Naive B cell (primary cell): ENCODE measurements at places on chromosomes 1 and 21. TPM values are rescaled to one million over a fixed set of nuclear protein-coding genes. Genes with fewer than 3 reads are reported as not detected.
A peak's percentile ranks its signal among the peaks of the same experiment; 100 is the strongest.

SV2A gene
- not detected for polyA plus RNA-seq

SETSIP gene
- not detected for polyA plus RNA-seq

GRCh38 chr1:176789571-176790090, 326.7 kb downstream of the PAPPA2 start:
- no peak for DNase-seq

GRCh38 chr1:222087221-222087920, 345.5 kb upstream of the DUSP10 start:
- DNase-seq = no peak

OPTC gene
- polyA plus RNA-seq = not detected

- no peak for DNase-seq
Observed at GRCh38 chr1:215407575-215407974, 159.5 kb upstream of the KCTD3 start.

DNA sequence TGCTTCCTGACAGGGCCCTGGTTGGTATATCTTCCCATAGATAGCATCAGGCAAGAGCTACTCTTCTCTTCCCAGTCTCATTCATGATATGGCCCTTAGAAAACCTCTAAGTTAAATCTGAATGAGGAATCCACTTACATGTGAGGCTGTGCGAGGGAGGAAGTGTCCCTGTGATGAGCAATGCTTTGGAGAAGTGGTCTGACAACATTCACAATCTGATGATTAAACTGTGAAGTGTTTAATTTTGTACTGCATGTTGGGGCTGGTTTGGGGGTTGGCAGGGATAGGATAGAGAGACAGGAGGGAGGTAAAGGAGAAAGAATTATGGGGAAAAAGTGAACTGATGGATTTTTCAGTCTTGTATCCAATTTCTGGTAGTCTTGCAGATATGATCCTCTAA, 421.2 kb upstream of the DAB1 start:
- no peak for DNase-seq

- DNase-seq = no peak
Observed at GRCh38 chr1:198295225-198295624, 138.4 kb downstream of the NEK7 start.

DNA sequence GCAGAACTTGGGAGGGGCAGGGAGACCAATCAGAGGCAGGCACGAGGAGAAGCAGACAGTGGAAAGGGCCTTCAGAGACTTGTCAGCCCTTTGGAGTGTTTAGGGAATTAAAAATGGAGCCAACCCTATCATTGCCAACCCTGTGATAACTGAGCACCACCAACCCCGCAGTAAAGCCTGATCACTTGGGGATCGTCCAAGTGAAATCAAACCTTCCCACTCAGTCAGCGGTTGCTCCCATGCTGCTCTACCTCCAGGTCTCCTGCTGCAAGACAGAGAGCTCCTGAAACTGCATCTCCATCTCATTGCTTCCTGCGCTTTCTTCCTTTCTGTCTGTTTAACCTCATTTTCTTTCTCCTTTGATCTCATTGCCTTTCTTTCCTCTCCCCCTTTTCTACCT, 4.8 kb upstream of the ACKR1 start:
- no peak for DNase-seq

GRCh38 chr1:228653748-228654147, 81.5 kb upstream of the RHOU start:
- no peak for DNase-seq

GRCh38 chr1:204564835-204565234, 48.6 kb downstream of the MDM4 start:
- peak; percentile 76 for DNase-seq

SELE gene
- not detected for polyA plus RNA-seq

NES gene
- polyA plus RNA-seq = not detected

- DNase-seq = no peak
Observed at GRCh38 chr1:67787746-67788145, 45.5 kb downstream of the GNG12 start.

DNA sequence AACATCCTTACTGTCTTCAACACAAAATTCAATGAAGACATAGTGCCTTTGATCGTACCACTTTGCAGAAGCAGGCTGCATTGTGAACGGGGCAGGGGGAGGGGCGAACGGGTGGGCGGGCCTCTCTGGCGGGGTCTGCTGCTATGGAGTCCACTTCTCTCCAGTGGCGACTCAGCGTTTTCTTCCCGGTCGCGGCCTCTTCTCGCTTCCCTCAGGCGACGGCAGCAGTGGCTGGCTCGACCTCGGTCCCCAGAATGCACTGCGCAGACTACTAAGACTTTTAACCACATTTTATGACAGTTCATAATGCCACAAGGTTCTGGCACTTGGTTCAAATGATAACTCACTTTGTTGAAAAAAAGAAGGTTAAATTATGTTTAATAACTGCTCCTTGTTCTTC, 21.2 kb downstream of the GBP2 start:
- no peak for DNase-seq

DNA sequence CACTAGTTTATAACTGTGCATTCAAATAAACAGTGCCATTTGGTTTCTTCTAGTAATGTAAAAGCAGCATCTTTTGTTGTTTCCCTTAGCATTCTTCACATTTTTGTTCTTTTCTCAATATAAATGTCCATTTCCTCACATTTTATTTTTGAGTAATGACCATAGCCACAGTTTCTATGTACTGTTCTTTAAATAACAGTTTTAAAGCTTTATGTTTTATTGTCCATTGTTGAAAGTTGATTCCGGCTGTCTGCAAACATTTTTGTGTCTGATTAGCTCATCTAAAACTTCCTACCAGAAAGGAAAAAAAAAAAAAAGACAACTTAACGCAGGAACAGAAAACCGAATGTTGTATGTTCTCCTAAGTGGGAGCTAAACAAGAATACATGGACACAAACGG, 139.7 kb downstream of the MAGI3 start:
- DNase-seq = no peak

DNA sequence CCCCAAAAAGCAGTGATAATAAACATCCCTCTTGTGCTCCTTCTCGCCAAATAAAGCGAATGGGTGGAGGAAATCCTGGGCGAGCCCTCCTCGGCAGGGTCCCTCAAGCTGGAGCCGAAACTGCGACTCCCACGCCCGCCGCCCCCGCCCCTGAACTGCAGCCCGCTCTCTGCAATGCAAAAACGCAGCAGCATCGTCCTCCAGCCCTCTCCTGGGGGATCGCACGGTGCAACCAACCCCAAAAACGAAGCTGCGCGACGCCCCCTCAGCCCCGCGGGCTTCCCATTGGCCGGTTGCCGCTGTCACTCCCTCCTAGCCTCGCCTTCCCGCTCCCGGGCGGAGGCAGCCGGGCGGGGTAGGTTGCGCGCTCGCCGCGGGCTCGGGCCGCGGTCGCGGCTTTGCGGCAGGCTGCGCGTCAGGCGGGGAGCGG, at the start of gene TMCC2:
Gene TMCC2 (plus strand): TSS at position 363 of the 430 bp plus-strand sequence. CDS start 619 bp downstream, outside the sequence.
- peak; percentile 73 for DNase-seq

OR2M3 gene
- not detected for polyA plus RNA-seq

- no peak for DNase-seq
Observed at GRCh38 chr1:67372136-67372535, 58.1 kb downstream of the SERBP1 start.

DNA sequence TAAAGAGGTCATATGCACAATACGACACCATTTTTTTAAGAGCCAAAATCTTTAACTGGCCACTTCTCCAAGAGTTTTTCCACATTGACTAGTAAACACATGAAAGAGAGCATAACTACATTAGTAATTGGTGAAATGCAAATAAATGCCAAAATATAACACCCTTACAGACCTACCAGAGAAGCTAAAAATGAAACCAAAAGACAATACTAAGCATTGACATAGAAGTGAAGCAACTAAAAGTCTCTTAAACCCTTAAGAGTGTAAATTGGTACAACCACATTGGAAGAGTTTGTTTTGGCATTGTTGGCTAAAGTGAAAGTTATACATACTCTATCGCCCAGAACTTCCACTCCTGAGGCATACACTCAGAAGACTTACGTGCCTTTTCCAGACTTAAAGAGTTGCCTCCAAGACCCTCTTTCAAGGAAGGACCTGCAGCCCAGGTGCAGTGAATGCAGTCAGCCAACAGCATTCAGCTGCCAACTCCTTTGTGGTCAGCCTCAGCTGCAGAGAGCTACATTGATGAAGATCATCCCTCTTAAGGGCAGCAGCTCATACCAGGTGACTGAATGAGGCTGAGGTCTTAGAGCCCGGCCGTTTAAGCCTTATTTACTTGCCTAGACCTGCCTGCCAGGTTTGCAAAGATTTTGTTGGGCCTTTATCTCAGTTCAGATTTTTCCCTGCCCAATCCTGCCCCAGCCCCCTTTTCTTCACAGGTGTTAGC, 839.1 kb upstream of the ADGRL2 start:
- no peak for DNase-seq

GPA33 gene
- 6.6 TPM for polyA plus RNA-seq

LAMB3 gene
- not detected for polyA plus RNA-seq

GRCh38 chr1:235910357-235911299, 43.9 kb upstream of the LYST start:
- DNase-seq = no peak

DNA sequence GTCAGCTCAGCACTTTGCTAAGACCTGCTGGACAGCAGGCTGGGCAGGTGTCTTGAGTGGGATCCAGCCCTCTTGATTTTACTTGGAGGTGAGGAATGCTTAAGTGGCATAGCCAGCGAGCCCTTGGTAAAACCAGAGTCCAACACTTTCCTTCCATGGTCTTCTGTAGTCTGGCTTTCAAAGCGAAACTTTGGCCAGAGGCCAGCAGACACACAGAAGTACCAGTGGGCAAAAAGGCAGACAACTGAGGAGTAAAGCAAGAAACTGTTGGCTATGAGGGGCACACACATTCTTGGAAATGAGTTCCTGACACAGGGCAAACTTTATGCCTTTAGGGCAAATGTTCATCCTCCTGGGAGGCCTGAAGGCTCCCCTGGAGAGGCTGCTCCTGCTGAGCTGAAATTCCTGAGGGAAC, 281.0 kb upstream of the POU3F1 start:
- DNase-seq = no peak

GRCh38 chr21:26617176-26617575, 44.1 kb upstream of the CYYR1 start:
- no peak for DNase-seq
